Activated CD4-positive, alpha-beta T cell treated with anti-CD3 and anti-CD28 coated beads, Interleukin-2, Interleukin-6, amounts not matched to agents 100 ng/mL and 50 ng/mL, durations not matched to agents 16 hours and 8 hours (primary cell): ENCODE measurements at places on chromosomes 7 and 10.

DNA sequence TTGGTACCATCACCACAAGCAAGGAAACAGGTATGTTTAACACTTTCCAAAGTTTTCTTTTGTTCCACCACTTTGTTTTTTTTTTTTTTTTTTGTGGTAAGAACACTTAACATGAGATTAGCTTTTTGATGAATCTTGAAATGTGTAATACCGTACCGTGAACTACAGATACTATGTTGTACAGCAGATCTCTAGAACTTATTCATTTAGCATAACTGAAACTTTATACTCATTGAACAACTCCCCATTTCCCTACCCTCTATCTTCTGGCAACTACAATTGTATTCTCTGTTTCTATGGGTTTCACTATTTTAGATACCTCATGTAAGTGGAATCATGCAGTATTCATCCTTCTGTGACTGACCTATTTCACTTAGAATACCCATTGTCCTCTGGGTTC lies 162.7 kb upstream of the ITGB1 start:
- peak; percentile 78 for DNase-seq

DNA sequence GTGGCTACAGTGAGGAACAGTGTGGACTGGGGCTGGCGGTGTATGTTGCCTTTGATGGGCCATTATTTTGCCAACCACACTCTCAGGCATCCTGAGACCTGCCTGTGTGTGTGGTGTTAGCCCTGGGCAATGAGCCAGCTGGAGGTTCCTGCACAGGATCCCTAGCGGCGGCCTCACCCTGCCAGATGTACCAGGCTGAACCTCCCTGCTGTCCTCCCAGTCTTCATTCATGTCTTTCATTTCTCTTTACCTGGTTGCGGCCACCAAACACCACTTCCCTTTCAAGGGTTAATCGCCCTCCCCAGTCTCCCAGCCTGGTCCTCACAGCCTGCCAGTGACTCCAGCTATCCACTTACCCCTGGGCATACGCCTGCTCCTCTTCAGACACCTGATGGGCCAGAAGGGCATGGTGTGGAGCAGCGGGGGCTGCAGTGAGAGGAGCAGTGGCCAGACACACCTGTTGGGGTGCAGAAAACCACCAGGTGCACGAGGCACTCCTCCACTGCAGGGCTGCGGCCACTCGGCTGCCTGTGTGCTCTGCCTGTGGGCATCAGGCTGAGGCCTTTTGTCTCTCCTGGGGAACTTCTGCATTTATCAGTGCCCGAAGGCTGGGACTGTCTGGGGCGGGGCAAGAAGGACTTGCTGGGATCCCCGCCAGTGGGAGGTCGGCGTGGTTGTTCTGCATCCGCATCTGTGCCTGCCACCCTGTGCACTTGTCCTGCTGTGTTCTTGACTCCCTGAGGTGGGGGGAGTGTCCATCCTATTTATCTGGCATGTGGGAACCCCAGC lies 111.6 kb downstream of the ARHGAP22 start:
- no peak for DNase-seq

DNA sequence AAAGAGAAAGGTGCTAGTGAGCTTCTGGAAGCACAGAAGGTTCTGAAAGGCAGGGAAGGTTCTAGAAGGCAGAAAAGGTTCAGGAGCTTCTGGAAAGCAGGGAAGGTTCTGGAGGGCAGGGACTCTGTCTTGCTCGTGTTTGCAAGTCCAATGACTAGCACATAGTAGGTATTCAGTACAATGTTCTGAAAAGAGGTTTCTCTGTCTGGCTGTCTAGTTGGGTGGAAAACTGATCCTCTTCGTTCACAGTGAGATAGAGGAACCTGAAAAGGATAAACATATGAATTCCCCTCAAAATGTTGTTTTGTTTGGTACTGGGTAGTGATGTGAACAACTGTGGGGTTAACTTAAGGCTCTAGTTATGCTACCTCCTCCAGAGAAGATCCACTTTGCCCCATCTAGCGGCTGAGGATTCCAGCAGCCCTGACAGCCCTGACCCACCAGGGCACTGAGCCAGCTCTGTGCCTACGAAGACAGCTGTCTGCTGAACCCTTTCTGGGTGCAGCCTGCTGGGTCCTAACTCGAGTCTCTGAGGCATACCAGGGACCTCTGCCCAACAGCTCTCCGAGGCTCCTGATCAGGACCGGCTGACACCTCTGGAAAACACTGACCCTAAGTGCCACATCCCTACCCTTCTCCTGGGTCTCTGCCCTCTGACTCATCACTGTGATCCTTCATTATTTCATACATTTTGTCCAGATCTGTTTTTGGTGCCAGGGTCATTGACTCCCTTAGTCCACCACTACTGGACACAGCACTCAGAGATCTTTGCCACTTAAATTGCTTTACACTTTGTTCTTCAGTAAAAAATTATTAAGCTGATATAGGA lies 15.4 kb downstream of the PTPRN2 start:
- DNase-seq, result peak; percentile 2

GRCh38 chr7:143085109-143085508 lies 33.0 kb downstream of the OR6V1 start:
- DNase-seq, result no peak

GRCh38 chr10:70367195-70367796 lies 15.1 kb downstream of the LRRC20 start:
- DNase-seq, result no peak
